ENCODE measurements at places on chromosomes 7 and 10.

DNA sequence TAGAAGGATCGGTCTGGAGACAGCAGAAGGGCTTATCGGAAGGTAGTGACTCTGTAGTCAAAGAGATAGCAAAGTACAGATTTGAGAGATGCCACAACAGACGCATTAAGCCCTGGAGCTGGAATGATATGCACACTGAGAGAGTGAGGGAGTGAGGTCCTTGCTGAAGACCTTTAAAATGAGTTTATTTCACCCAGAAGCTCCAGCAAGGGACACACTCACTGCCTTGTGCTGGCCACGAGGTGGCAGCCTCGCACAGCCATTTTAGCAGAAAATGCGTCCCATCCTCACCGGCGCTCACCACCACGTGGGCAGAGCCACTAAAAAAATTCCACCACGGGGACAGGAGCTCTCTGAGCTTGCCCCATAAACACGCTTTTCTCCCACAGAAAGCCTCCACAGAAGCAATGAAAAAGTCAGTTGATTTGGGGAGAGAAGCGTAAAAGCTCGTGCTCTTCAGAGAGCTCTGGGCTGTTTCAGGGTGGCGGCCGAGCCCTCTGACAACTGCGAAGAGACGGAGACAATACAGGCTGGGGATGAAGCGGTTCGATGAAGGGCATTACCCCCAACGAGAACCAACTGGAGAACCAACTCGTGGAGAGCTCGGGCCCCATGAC, 163.0 kb upstream of the KLF14 start:
- peak; percentile 50 for DNase-seq

DNA sequence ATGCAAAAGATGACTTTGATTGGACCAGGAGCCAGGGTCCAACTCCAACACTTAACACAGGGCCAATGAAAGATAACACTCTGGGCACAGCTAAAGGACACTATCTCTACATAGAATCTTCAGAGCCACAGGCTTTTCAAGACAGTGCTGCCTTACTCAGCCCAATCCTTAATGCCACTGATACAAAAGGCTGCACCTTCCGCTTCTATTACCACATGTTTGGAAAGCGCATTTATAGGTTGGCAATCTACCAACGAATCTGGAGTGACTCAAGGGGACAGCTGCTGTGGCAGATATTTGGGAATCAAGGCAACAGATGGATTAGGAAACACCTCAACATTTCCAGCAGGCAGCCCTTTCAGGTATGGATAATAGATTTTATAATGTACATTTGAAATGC, 160.7 kb downstream of the MALRD1 start:
- DNase-seq: no peak

DNA sequence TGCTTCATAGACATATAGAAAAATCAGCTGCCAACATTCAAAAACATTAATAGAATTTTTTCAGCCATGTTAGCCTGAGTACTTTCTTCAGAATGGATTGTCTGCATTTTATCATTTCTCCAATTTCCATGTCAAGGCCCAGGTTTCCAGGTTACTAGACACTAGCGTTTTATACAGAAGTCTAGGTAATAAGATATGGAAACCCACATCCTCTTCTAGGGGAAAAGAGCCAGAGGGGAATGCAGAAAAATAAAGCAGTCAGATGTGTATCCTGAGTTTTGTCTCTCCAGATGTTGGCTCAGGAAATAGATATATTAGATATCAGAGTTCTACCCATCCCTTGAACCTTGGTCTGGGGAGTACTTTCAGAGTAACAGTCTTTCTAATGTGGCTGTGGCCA, 20.4 kb downstream of the GIMAP4 start:
- DNase-seq: no peak

DNA sequence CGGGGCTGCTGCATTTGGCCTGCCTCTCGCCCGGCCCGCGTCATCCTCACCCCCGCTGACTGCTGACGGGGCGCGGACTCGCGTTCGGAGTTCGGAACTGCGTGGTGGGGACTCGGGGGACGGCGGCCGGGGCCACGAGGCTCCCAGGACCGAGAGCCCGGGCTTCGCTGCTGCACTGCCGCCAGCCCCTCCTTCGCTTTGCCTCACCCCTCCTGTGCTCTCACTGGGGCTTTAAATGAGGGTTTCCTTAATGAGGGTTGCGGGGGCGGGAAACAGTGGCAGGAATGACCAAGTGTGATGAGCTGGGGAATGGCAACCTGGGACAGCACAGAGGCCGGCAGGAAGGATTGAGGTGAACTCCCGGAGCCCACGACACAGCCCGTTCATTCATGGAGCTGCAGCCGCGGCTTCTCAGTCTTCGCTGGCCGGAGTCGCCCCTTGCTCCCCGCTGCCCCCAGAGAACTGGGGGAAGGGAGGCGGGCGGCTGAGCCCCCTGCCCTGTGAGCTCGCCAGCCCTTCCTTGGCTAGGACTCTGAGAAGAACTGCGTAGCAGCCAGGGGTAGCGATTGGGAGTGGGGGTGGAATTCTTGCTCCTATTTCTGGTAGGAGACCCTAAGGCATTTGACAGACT, 1.5 kb upstream of the LRRC4 start:
- DNase-seq: no peak

DNA sequence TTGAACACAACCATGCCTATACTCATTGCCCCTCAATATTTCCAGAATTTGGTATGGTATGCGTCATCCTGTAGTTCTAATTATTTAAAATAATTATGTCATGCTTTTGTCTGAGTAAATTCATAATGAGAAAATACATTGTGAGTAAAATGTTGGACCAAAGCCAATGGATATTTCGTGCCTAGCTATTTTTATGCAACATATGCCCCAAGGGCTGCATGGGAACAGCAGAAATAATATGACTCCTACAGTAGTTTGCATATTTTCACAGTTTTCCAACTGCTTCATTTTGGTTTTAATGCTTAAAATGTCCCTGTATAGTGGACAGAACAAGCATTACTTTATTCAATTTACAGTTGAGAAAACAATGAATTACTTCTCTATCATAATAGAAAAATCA, 1115.6 kb upstream of the GHITM start:
- DNase-seq: no peak

GRCh38 chr10:235915-236314, 100.7 kb downstream of the ZMYND11 start:
- DNase-seq: no peak

GRCh38 chr10:93074597-93075368, 1.1 kb downstream of the CYP26A1 start:
- DNase-seq: no peak

GRCh38 chr10:90276894-90277475, 575.6 kb downstream of the KIF20B start:
- no peak for DNase-seq

DNA sequence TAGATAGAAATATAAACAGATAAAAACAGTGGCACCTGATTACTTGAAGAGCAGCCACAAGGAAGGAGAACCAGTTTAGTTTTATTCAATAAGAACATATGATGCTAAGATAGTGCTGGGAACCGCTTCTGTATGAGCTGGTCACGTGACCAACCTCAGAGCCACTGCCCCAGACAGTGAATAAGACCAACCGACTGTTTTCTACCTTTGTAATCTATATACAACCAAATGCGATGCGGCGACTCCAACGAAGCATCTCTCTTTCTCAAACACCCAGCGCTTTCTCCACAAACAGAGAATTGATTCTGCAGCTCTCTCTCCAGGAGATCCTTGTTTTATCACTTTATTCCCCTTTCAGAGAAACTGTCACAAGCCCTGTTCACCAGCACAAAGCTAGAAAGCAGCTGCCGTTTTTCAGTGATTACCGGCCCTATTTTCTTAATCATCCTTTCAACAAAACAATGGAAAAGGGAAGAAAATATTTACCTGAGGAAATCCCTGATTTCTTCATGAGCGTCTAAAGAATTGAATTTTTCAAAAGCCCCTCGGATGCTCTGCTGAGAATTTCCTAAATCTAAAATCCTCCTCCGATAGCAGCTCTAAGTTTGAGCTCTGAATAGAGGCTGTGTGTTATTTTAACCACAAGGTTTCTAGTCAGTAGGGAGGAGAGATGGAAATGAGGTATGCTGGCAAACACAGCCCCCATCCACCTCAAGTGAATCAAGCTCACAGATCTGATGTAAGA, 55.7 kb upstream of the JCAD start:
- no peak for DNase-seq

DNA sequence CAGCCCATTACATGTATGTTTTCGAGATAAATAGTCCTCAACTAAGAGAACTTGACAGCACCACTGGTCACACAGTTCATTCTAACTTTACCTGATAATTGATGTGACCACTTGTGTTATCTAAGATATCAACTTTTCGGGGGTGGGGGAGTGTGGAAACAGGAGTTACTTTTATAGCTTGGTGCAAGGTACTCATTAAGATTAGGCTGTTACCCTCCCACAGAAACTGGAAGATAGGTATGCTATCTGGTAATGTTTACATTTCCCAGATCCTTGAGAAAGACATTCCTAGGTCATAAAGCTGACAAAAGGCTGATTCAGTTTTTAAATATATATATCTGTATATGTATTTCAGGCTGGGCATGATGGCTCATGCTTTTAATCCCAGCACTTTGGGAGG, 11.1 kb downstream of the ERVW-1 start:
- DNase-seq: no peak

GRCh38 chr7:113918946-113919345, at the start of gene PPP1R3A:
TSS of gene PPP1R3A (minus strand) at chr7:113919009. CDS start at chr7:113918996, 13 bp downstream.
- no peak for DNase-seq

GRCh38 chr7:29170781-29171180, 23.8 kb upstream of the CHN2 start:
- DNase-seq: no peak

- DNase-seq: no peak
Observed at GRCh38 chr10:112442063-112442462, 4.7 kb downstream of the ZDHHC6 start.

DNA sequence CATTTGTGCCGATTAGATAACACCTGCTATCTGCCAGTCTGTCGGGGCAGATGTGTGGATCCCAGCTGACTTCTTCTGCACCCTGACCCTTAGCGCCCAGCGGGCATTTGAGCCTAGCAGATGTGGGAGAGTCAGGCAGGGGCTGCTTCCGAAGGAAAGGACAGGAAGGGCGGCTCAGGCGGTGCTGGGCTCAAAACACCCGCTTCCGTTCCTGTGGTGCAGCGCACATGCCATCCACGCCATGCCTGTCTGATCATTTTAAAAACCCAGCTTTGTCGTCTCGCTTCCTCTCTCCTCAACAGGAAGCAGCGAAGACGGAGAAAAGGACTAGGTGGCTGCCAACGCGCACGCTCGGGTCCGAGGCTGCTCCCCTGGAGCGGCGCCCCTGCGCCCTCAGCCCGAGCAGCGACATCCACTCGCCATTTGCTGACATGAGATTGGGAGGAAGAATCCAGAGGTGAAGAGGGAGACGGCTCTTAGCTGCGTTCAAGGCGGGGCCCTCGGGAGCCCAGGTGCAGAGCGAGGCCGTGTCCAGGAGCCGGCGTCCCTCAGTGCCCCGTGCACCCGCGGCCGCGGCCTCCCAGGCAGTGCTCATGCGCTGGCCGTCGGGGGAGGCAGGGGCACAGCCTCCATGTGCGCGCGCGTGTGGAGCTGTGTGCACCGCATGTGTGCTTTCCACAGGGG, 5.9 kb upstream of the BHLHA15 start:
- no peak for DNase-seq

- DNase-seq: no peak
Observed at GRCh38 chr7:41053820-41054219, 649.1 kb downstream of the INHBA start.

GRCh38 chr7:29853072-29853471, 46.8 kb downstream of the WIPF3 start:
- no peak for DNase-seq

All from activated CD8-positive, alpha-beta memory T cell treated with anti-CD3 and anti-CD28 coated beads for 1 hour (primary cell).